ENCODE measurements at places on chromosomes 13 and 19.
A peak's percentile ranks its signal among the peaks of the same experiment; 100 is the strongest.

DNA sequence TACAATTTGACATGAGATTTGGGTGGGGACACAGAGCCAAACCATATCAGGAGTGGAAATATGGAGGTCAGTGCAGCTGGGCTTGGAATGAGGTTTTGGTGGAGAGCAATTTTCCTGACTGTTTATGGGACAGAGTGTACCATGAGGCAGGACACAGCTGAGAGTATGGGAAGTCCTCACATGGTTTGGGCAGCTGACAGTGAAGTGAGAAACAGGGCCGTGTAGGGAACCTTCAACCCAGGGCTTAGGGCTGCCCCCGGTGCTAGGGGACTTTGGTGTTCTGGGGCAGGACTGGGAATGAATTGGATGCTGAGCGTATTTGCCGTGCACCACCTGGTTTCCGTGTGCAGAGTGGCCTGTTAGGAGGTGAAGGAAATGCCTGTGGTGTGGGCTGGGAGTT lies 6.1 kb downstream of the ZNF548 start:
- DNase-seq, result no peak

GRCh38 chr13:49524740-49525501 lies 29.2 kb downstream of the PHF11 start:
- no peak for DNase-seq

GRCh38 chr13:42106998-42107397 lies 58.5 kb downstream of the DGKH start:
- DNase-seq, result no peak

DNA sequence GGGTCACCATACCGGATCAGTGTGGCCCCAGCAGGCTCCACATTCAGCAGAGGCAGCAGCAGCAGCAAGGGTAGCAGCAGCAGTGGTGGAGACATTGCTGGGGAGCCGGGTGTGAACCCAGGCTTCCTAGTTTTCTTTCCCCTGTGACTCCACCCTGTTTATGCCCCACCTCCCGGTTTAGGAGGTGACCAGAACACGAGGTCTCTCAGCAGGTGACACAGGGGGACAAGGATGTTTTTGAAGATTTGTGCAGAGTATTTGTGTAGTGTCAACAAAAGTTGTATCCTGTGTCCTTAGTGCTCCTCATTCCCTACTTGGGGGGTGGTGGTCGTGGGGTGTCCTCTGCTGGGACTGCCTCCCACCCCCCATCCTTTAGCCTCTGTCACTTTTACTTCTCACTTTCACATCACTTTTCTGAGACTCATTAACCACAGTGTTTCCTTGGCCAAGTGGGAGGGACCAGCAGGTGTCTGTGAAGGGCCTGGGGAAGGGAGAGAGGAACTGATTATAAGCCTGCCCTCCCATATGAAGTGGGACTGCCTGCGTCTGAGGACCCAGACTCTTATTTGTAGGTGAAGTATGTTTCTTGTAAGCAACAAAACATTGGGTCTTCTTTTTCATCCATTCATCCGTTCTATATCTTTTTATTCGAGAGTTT lies 15.6 kb upstream of the KCNC3 start:
- DNase-seq, result no peak

- no peak for DNase-seq
Observed at GRCh38 chr13:22161871-22162270, 491.0 kb downstream of the FGF9 start.

DNA sequence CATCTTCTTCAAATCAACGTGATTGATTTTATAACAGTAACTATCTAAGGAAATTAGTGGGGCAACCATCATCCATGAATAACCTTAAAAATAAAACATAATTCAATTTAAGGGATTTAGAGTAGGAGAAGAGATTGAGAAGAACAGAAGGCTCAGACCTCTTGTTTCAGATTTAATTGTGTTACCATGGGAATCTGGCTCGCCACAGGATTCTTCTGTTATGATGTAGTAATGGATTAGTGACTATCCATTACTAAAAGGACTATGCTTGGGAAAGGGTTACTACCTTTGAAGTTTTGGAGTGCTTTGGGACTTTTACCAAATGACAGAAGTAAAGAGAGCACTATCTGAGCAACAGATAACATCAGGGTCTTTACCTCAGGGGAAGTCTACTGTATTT lies 13.2 kb downstream of the FREM2 start:
- DNase-seq, result no peak

DNA sequence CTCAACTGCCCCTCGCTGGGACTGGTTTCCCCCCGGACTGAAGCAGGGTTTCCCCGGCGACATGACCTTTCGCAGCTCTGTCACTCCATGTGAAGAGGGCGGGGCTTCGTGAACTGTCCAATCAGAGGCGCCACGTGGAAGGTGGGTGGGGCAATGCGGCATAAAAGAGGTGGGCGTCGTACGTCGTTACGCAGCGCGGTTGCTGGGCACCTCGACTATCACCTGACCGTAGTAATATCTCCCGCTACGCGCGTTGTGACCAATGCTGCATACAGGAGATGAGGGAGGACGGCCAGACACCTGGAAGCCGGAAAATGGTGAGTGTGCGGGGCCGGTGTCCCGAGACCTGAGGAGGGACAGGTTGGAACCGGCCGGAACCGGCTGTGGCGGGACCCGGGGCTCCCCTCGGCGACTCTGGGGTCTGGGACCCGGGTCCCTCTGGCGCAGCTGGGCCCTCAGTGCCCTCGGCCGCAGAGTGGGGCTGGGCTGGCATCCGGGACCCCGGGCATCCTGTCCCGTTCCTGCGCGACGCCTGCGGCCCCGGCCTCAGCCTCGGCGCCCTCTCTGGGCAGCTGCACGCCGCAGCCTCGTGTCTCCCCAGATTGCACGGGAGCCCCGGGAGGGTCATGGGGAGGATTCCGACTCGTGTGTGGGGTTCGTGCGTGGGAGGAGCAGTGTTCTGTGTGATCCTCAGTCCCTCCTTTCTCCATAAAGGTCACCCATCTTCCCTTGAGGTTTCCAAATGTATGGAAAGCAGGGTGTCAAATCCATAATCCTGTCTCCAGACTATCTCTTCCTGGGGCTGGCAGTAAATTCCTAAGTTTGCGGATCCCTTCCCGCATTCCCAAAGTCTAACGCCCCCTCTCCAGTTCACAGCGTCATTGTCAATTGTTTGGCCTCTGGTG lies 32.2 kb downstream of the ZNF136 start:
- peak; percentile 45 for DNase-seq

DNA sequence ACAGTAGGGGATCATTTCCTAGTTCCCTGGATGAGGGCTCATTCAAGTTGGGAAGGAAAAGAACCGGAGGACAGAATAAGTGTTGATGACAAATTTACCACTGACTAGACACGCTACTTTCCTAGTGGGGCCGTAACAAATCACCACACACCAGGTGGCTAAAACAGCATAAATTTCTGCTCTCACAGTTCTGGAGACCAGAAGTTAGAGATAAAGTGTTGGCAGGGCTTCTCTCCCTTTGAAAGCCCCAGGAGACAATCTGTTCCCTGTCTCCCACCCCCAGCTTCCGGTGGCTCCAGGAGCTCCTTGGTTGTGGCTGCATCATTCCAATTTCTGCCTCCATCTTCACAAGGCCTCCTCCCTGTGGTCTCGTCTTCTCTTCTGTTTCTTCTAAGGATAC lies 65.4 kb upstream of the ARGLU1 start:
- DNase-seq, result no peak

- DNase-seq, result no peak
Observed at GRCh38 chr19:5358173-5358800, 17.7 kb upstream of the PTPRS start.

DNA sequence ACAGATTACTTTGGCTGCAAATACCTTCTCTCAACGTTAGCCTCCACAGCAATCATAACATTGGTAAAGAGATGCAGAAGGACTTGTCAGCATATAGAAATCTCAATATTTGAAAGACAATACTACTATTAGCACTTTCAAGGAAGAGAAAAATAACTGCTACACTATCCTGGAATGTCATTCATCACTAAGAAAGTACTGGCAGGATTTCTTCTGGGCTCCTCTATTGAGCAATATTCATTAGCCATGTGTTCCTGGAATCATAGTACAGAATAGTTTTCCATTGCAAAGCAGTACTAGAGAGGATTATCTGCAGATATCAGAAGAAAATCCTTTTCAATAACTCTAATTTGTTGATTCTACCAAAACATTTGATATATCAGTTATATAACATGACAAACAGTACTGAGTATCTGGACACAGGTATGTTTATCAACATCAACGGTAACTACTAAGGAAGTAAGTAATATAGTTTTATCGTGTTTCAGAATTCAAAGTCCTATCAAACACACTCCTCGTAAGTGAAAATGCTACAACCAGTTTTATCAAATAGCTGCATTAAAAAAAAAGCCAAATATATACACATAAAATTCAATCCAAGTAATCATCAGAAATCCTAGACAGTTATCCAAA lies 27.3 kb downstream of the INTS6 start:
- DNase-seq, result no peak

DNA sequence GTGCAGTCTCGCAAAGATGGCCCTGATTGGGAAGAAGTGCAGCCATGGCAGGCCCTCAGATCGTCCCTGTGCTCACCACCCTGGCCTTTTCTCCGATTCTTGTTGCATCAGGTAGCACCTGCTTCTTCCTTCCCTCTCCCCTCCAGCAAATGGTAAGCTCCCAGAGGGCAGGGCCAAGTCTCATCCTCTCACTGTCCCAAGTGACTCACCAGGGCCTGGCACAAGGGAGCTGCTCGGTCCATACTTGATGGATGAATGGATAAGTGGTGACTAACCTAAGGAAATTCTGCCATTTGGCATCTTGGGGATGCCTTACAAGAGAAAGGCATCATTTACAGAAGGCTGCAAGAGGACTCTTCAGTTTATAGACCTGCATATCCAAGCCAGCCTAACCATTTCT lies 84.9 kb downstream of the ZIC5 start:
- no peak for DNase-seq

- DNase-seq, result no peak
Observed at GRCh38 chr19:35468637-35469036, 20.6 kb downstream of the FFAR2 start.

DNA sequence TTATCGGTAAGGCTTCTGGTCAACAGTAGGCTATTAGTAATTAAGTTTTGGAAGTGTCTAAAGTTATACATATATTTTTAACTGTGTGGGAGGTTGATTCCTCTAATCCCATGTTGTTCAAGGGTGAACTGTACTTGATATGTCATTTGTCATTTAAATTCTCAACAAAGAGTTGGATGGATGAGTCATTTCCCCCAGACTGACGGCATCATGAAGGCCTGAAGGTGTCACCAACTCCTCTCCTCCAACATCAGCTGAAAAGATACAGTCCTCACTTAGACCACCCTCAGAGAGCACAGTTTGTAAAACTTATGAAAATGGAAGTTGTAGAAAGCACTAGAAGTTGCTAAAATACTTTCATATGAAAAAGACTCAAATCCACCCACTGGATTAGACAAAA lies 48.8 kb downstream of the DCLK1 start:
- DNase-seq, result no peak

- DNase-seq, result no peak
Observed at GRCh38 chr13:89695343-89696257, 1651.9 kb upstream of the MIR17HG start.

DNA sequence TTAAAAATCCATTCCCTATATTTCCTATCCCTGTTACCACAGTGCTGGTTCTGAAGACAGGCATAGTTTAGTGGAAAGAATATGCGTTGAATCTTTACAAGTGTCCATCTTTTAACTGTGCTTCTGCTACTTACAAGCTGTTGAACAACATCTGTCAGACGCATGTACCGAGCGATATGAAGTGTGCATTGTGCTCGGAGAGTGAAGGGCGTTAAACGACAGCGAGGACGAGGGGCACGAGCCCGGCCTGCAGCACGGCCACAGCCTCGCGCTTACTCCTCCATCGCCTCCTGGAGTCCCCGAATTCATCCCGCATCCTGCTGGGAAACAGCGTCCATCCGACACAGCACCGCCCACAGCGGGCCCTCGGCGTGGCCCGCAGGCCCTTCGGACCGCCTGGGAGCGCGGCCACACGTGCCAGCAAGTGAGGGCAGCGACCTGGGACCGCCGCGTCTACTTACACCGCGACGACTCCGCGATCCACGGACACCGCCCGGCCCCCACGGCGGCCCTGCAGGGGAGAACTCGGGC lies 514 bp downstream of the PCID2 start:
- DNase-seq, result no peak

All from NCI-H2029 treated with DMSO at 0.1 percent for 48 hours (cell line).